ENCODE measurements at places on chromosomes 5 and 9.

GRCh38 chr5:127055880-127056653 lies 17.2 kb downstream of the C5orf63 start:
- no peak for DNase-seq

DNA sequence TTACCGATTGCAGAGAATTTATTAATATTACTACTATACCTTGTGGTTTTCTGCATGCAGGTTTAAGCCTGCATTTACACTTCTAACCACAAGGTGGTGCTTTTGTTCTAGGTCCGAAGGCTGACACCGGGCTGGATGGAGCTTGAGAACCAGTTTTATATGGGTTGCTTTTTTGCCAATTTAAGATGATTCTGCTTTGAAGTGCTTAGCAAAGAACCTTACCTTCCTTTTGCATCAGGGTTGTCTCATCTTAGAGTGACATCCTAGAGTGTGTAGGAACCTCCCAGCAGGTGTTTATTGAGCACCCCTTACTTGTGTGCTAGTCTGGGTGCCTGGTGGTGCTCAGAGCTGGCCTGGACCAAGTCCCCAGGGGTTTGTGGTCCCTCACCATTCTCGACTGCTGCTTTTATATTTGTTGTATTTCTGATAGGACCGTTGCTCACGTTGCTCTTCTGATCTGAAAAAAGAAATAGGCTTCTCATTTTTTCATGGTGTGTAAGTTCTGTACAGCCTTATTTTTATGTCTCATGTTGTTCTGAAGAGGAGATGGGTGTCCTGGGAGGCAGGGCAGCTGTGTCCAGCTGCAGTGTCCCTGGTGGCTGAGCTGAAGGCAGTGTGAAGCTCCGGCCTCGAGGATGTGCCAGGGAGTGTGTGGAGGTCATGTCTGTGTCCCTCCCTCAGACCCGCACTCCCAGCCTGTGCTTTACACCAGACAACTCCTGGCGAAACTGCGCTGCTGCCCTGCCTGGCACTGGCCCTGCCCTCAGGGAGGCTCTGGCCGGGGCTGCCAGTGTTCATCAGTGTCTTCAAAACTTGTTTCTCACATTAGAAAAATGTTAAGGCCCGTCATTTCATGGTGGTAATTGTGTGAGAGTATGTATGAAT lies 54.3 kb downstream of the EHMT1 start:
- peak; percentile 71 for DNase-seq

- no peak for DNase-seq
Observed at GRCh38 chr5:95907067-95907705, 54.5 kb downstream of the ELL2 start.

GRCh38 chr9:133763272-133764183 lies 25.4 kb upstream of the SARDH start:
- no peak for DNase-seq

GRCh38 chr9:121771418-121771817 lies 120.0 kb downstream of the DAB2IP start:
- no peak for DNase-seq

- no peak for DNase-seq
Observed at GRCh38 chr5:140977003-140977402, 10.7 kb downstream of the PCDHAC2 start.

- no peak for DNase-seq
Observed at GRCh38 chr5:133712562-133712961, 100.2 kb upstream of the FSTL4 start.

GRCh38 chr5:154653764-154654485 lies 101.3 kb upstream of the LARP1 start:
- DNase-seq = no peak

- DNase-seq = peak; percentile 49
Observed at GRCh38 chr9:32579706-32580331, 6.9 kb upstream of the NDUFB6 start.

- no peak for DNase-seq
Observed at GRCh38 chr5:97071101-97071500, 71.3 kb downstream of the LIX1 start.

DNA sequence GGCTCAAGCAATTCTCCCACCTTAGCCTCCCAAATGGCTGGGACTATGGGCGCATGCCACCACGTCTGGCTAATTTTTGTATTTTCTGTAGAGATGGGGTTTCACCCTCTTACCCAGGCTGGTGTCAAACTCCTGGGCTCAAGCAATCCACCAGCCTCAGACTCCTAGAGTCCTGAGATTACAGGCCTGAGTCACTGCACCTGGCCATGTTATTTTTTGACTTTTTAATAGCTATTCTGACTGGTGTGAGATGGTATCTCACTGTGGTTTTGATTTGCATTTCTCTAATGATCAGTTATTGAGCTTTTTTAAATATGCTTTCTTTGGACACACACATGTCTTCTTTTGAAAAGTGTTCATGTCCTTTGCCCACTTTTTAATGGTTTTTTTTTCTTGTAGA lies 38.2 kb downstream of the FBXW2 start:
- DNase-seq = no peak

GRCh38 chr5:55679556-55679955 lies 32.6 kb downstream of the SLC38A9 start:
- no peak for DNase-seq

DNA sequence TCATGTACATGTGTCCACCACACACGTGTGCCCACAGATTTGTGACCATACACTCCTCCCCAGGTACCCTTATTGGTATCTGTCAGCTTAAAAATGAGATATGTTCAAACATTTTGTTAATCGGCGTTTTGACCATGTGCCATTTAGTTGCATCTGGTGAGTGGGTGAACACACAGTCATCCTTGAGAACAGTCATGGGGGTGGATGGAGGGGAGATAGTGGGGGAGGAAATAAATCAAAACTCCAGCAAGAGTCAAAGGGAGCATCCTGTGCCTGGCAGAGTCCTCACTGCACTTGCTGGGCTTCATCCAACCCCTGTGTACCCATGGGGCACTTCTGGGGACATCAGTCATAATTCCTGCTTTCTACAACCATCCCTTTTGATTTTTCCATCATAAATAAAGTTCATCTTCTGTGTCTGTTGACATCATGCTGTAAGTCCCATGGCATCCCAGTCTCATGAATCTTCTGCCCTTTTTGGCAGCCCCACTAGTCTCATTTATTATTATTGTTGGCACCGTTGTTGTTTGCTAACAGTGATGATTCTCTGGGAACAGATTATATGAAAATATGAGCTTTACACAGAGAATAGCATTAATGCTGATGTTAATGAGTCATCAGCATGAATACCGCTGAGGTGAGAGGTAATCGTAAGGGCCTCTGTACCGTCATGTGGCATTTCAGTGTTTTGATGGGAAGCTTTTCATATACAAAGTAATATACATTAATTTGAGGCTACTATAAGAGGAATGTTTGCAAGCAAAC lies 24.4 kb upstream of the CLK4 start:
- DNase-seq = no peak

DNA sequence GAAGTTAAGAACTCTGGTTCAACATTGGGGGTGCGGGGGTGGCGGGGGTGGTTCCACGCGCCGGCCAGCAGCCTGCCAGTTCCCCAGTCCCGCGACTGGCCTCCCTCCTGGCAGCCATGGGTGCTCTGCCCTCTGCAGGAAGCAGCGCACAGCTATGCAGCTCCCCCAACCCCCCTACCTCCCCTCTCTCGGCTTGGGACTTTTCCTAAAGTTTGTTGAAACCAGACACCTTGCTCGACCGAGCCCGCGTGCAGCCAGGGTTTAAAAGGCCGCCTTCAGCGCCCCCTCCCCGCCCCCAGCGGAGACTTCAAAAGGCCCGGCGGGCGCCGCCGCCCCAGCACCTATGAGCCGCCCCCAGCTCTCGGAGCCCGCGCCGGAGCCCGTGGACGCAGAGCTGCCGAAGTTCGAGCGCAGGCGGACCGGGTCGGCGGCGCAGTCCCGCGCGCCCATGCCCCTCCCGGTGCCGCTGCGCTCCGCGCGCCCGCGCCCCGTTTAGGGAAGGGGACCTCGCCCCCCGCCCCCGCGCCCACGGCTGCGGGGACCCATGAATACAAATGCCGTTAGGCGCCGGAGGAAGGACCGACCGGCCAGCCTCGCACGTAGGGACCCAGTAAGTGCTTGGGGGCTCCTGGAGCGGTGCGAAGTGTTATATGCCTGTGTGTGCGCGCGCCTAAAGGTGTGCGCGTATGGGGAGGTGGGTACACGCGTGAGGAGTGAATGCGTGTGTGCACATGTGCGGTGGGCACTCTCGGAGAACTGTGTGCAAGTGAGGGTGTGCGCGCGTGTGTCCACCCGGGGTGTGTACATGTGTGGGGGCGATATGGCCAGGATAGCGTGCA lies 1.4 kb upstream of the COL27A1 start:
- DNase-seq = peak; percentile 85

DNA sequence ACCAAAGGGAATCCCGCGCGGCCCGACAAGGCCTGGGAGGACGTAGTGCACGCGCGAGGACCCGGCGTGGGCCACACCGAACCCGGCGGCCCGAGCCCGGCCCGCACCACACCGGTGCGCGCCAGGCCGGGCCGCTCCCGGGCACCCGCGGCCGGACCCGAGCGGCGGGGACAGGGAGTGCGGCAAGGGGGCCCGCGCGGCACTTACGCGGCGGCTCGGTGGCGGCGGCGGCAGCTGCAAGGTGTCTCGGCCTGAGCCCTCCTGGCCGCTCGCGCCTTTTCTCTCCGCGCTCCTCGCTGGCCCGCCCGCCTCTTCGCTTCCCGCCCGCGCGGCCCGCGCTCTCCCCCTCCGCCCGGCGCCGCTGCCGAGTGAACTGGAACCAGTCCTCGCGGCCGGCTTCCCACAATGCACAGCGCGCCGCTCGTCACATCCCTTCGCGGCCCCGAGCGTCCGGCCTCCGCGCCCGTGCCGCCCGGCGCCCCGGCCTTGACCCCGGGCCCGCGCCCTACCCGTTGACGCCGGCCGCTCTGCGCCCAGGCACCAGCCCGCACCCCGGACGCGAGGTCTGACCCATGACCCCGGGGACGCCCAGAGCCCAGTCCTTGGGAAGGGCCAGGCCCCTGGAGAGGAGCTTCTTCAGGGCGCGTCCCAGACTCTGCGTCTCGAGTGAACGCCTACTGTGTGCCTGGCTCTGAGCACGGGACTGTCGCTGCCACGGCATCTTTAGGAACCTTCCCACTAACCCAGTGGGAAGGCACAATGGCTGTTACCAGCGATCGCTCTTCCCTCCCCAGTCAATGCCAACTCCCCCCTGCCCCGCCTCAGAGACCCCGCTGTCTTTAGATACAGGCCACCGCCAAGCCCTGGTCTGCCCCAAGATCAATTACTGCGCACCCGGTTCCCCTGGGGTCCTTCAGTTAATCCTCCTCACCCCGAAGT lies at the start of gene MACROH2A1:
Gene MACROH2A1, minus strand, starts transcription at position 377 of the 939 bp plus-strand sequence. CDS start 10,138 bp downstream, outside the sequence.
- DNase-seq = peak; percentile 87

DNA sequence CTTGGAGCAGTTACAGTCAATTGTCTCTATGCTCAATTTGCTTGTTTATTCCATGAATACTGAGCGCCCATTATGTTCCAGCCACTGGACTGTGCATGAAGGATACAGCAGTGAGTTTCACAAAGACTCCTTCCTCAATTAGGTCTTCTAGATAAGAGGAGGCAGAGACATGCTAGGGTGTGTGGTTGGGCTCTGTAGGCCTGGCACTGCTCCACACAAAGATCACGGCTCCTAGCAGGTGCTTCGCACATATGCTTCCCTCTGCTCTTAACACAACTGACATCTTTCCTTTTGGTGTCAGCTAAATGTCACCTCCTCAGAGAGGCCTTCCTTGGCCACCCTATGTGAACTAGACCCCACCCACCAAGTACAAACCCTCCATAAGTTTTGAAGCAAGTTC lies 10.9 kb downstream of the IL12B start:
- DNase-seq = no peak

GRCh38 chr5:111070272-111071134 lies 1.0 kb upstream of the TSLP start:
- peak; percentile 82 for DNase-seq

GRCh38 chr5:135447298-135447929 lies at the start of gene DCANP1:
Gene DCANP1, minus strand, starts transcription at chr5:135447348. Its CDS starts 240 bp downstream, at chr5:135447108.
- no peak for DNase-seq

GRCh38 chr9:75023846-75024245 lies 4.2 kb downstream of the CARNMT1 start:
- peak; percentile 13 for DNase-seq

DNA sequence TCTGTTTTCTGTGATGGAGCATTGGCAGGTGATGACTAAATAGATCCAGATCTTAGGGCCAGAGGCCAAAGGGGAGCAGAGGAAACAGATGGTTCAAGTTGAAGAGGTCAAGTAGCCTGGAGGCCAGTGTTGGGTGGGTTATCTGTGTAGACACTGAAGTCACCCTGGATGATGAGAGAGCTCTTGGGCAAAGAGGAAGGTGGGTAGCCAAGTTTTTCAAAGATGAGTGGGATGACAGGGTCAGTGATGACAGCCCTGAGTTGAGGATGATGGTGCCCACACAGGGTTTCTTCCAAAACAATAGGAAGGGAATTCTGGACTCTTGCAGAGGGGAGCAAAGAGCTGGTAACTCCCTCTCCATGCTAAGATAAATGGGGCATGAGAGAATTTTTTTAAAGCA lies 76.6 kb downstream of the CD180 start:
- no peak for DNase-seq

- DNase-seq = no peak
Observed at GRCh38 chr5:56673171-56673570, 142.2 kb upstream of the MAP3K1 start.

GRCh38 chr5:95235439-95235982 lies 49.4 kb downstream of the MCTP1 start:
- no peak for DNase-seq

DNA sequence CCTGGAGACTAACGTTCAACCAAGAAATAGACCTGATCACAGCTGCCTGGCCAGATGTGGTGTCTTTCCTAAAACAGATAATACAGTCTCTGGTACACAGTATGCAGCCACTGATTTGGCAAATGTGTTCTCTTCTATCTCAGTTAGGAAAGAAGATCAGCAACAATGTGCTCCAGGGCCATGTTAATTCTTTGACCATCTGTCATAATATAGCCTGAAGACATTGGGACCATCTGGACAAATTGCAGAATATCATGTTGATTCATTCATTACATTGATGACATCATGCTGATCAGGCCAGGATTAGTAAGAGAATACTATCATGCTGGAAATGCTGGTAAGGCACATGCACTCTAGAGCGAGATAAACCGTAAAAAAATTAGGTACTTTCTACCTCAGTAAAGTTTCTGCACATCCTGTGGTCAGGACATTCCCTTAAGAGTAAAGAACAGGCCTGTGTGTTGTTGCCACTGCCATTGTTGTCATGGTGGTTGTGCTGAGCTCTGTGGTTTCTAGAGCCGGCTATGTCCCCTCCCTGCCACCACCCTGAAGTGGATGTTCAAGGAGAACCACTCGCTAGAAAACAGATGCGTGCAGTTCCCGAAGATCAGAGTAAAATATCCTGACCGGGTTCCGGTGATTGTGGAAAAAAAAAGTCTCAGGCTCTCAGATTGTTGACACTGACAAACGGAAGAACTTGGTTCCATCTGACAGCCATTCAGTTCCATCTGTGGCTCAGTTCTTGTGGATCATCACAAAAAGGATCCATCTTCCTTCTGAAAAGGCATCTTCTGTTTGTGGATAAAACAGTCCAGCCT lies 6.4 kb upstream of the JMY start:
- no peak for DNase-seq

GRCh38 chr9:120919843-120920805 lies 6.5 kb downstream of the TRAF1 start:
- peak; percentile 46 for DNase-seq

DNA sequence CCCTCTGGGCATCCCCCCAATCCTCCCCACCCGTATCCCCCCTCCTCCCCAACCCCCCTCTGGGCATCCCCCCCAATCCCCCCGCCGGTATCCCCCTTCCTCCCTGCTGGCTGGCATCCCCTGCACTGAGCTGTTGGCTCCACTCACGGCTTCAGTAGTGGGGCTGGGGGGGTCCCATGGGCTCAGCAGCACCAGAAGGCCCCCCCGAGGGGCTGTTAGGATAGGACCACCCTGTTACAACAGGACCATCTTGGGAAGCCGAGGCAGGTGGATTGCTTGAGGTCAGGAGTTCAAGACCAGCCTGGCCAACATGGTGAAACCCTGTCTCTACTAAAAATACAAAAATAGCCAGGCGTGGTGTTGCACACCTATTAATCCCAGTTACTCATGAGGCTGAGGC lies 42.4 kb downstream of the EXD3 start:
- DNase-seq = no peak

Data from mesendoderm (in vitro differentiated cells).